GM12864 (cell line): ENCODE measurements at places on chromosomes 11 and 22.

DNA sequence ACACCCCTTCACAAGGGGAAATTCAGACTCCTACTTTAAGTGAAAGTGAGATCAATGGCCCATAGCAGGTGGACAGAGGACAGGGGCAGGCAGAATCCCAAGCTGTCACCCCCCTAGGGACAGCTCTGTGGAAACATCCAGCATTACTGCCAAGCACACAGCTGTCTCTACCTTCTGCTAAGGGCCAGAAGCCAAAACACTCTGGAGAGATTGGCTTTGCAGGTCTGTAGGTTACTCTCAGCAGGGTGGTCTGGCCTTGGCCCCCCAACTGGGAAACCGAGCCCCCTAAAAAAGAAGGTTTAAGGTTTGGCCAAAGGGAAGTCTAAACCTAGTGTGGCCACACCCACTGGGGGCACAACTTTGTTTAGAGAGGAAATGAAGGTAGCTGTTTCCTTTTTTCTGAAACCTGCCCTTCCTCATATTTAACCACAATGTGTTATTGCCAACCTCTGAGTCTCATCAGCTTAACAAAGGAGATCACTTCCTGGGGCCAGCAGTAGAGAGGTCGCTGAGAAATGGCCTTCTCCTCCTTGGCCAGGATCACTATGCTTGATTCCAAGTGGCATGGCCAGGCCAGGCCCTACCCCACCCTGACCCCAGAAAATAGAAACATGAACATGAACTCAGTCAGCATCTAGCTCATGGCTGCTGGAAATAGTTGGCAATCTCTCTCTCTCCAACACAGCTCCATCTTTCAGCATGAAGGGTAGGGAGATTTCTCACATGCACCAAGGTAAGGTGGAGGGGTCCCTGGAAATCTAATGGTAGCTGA lies 25.9 kb upstream of the SCARF2 start:
- DNase-seq: no peak

DNA sequence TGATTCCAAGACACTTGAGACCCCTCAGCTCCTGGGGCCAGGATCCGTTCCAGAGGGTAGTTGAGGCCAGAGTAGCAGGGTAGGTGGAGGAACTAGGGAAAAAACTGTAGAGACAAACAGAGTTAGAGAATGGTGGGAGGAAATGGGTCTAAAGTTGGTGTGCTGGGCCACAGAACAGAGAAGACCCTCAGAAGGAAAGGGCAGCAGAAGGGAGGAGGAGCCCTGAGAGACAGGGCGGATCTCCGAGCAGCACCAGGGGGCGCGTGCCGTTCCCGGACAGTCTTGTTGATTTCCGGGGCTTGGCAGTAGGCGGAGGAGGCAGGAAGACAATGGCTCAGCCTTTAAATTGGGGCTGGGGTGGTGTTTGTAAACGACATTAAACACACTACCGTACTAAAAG lies 2.4 kb upstream of the CECR2 start:
- DNase-seq: no peak

DNA sequence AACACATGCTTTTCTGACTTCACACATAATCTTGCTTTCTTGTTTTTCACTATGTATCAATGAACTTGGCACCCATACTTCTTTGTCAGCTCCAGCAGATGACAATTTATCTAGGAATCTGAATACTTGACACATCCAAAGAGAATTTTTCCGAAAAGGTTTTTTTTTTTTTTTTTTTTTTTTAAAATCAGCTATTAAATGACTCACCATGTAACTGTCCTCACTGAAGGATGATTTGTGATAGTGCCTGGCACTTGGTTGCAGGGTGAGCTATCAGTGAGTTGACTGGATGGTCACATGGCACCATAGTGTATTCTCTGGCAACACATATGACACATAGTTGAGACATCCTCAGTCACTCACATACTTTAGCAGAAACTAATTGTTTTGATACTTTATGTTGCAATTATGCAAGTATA lies 133.4 kb upstream of the E2F8 start:
- DNase-seq: no peak

- DNase-seq: no peak
Measured at GRCh38 chr11:125330462-125331325, 165.4 kb downstream of the FEZ1 start.

DNA sequence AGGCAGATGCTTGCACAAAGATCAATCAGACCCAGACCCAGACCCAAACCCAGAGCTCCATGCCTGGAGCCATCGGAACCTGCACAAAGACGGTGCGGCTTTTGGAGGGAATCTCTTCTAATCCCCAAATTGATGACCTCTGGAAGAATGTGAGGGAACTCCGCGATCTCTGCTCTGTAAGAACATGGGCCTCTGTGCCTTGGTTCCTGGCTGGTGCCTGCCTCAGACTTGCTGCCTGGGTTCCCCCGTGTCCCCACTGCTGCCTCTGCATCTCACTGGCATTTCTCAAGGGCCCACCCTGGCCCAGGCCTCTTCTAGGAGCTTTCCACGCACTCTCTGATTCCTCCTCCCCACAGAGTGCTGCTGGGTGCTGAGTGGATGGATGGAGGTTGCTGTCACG lies 1044.4 kb downstream of the TBC1D22A start:
- DNase-seq: no peak

DNA sequence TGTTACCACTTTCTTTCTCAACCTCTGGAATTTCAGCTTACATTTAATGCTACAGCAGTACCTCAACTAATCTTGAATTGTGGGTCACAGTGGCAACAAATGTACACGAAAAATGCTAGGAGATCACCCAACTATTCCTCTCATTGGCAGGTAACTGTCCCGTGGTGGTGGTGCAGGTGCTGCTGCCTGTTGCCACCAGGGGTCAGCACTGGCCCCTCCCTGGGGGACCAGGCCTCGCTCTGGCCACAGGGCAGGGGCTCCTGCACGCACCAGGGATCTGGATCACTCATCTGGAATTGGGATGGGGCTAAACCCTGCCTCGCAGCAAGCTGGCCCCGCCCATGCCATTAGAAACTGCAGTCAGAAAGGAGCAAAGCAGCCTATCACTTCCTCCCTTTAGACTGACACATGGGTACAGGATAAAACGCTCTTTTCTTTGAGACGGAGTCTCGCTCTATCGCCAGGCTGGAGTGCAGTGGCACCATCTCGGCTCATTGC lies 6.9 kb upstream of the POLDIP3 start:
- DNase-seq: no peak

- DNase-seq: no peak
Measured at GRCh38 chr11:71996946-71997345, 1.8 kb upstream of the IL18BP start.

GRCh38 chr11:94664346-94664745 lies 97.2 kb downstream of the PIWIL4 start:
- DNase-seq: no peak

GRCh38 chr11:122253589-122254231 lies 137.7 kb upstream of the BLID start:
- no peak for DNase-seq

DNA sequence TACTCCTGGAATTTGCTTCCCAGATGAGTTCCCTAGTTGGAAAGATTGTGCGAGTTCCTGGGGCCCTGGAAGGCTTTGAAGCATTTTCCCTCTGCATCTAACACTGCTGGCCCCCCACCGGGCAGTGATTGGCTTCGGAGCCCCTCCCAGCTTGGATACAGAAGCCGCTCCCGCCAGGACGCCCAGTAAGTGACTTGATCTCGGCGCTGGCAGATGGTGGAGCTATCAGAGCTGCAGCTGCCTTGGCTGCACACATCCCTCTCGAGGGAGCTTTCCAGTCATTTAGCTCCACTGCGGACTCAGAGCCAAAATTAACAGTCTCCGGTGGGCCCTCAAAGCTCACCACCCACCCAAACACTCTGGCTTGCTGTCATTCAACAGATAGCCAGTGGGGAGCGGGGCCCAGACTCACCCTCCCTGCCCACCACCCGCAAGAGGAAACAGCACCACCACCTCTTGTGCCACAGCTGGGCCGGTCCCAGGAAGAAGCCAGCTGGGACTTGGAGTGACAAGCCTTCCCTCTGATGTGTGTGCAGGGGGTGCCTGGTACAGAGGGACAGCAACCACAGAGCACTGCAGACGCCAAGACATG lies 162.3 kb downstream of the TRIM29 start:
- no peak for DNase-seq

GRCh38 chr22:28435140-28435768 lies 244.4 kb downstream of the TTC28 start:
- DNase-seq: no peak

GRCh38 chr11:109521571-109522086 lies 99.6 kb downstream of the C11orf87 start:
- no peak for DNase-seq

DNA sequence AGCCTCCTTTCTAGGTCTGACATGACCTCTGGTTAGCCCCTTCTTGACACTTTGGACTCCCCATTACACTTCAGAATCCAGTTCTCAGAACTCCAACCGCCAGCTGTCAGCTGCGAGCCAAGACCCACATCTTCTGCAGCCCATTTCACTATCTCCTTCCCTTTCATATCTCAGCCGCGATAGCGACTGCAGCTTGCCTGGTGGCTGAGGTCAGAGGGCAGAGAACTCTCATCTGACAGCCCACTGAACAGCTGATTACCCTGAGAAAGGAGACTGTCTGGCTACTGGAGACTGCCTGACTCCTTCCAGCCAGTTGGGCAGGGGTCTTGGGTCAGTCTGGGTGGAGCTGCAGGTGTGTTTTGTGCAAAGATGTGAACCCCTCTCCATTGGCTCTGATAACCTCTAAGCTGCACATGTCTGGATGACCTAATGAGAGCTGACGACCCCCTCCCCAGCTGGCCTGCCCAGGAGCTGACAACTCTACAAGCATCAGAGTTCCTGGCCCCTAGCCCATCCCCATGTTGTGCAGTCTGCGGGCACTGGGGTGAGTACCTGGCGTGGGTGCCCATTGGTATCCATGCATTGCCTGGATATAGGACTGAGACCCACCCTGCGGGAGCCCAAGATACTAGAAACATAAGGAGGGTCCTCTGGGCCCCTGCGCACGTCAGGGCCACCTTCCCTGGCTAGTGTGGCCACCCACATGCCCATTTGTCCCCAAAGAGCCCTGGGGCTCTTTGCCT lies 1.1 kb downstream of the CHRM1 start:
- DNase-seq: no peak

GRCh38 chr11:65060913-65061408 lies 2.6 kb upstream of the NAALADL1 start:
- DNase-seq: no peak

GRCh38 chr22:41619979-41620588 lies 759 bp downstream of the DESI1 start:
- no peak for DNase-seq

- no peak for DNase-seq
Measured at GRCh38 chr11:1546536-1547466, 25.3 kb downstream of the DUSP8 start.

- no peak for DNase-seq
Measured at GRCh38 chr11:94920311-94920710, 53.0 kb downstream of the CWC15 start.

DNA sequence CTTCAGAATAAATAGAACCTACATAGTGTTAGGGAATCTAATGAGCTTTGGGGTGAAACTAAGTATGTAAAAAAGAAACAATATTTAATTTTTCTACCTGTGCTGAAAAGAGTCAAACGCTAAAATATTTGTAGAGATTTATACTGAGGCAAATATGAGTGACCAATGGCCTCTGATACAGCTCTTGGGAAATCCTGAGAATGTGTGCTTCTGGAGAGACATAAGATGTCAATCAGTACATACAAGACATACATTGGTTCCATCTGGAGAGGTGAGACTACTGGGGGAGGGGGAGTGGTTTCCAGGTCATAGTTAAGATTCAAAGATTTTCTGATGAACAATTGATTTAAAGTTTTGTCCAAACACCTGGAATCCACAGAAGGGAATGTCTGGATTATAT lies 970 bp downstream of the ASRGL1 start:
- no peak for DNase-seq

DNA sequence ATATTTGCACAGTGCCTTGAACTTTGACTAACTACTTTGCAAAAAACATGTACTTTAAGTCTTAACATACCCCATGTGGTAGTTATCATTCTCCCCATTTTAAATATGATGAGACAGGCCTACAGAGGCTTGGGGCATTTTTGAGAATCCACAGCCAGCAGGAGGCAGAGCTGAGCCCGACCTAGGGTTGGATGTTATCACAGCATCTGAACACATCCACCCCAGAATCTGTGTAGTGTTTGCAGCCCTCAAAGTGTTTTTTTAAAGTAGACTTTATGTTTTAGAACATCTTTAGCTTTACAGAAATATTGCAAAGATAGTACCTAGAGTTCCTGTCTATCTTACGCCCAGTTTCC lies 17.6 kb downstream of the OTOG start:
- no peak for DNase-seq

DNA sequence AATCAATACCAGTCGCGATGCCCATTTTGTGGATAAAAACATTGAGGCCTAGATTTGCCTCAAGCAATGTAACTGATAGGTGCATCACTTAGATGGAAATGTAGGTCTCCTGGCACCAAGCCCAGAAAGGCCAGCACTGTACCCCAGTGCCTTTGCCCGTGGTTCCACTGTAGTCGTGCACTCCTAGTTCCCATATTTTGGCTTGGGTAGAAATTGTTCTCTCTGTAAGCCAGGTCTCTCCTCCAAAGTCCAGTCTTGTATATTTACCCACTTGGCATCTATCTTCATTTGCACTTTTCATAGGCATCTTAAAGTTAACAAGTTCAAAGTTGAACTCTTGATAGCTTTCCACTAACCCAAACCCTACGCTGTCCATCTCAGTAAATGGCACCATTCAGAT lies 41.6 kb upstream of the DMC1 start:
- no peak for DNase-seq

GRCh38 chr11:126992065-126992803 lies 8.3 kb downstream of the KIRREL3 start:
- DNase-seq: no peak
